Stimulated activated CD8-positive, alpha-beta memory T cell treated with anti-CD3 and anti-CD28 coated beads, Interleukin-7, amount 100 ng/mL, for 24 hours (primary cell): ENCODE measurements at places on chromosomes 5 and 9.

DNA sequence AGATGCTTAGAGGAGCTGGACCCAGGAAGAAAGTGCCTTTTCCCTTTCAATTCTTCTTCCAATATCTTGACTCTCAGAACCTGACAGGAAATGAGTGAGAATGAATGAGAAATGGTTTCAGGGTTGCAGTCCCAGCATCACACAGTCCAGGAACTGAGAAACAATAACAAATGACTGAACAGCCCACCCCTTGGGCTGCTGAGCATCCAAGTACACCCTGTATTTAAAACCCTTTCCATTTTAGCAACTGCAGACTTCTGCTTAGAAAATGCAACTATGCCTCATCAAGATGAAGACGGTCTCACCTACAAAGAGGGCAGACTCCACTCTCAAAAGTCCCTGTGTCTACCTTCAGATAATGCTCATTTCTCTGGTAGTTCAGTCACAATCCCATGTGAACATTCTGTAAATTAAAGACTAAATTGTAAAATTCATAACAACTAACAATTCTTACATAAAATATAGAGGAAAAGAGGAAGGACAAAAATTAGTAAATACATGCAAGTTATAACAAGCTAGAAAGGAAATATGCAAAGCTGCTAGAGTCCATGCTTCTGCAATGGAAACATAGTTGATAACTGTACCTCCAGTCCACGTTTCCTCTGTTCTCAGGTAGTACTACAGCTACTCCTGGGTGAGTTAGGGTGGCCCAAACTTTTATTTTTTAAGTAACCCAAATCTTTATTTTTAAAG is 316.5 kb downstream of the ICE1 start:
- no peak for DNase-seq

- DNase-seq: no peak
These were observed 36.3 kb downstream of the GAPVD1 start for GRCh38 chr9:125297917-125298316.

DNA sequence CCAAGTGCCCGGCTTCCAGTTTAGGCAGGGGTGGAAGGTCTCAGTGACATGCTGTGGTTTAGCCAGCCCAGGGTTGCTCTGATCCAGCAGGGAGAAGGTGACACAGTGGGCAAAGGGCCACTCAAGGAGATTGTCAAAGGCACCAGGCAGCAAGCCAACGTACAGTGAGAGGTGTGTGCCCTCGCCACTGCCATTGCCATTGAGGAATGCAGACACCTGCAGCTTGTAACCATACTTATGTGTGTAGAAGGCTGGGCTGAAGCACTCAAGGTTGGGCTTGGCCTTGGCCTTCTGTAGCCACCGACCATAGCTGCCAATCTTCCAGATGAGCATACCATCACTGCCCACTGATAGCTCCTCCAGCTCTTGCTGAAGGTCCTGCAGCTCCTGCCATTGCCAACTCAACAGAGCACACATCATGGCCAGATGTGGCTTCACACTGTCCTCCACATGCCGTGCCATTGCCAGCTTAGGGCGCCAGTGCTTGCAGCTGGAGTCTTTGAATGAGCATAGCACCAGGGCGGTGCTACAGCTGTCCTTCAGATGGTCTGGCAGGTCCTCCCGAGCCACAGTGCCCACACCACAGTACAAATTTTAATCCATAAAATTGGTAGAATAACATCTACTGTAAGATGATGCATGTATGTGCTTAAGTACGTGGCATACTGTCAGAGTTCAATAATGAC is 59.7 kb upstream of the HMHB1 start:
- DNase-seq: no peak

DNA sequence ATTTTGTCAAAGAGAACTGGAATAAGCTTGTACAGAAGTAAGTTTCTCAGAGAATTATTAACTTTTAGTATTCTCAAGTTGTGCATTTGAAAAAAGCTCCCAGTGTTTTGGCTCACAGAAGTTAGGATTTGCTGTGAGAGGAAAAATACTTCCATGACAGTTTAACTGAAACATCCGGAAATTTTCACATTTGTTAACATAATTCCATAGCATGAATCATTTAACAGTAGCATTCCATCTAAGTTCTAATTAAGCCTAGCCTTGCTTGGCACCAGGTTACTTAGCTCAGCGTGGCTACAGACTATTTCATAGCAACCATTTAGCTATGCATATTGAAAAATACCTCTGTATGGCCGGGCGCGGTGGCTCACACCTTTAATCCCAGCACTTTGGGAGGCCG is 90.8 kb downstream of the LNPEP start:
- DNase-seq: no peak

- no peak for DNase-seq
These were observed 470.6 kb upstream of the MPDZ start for GRCh38 chr9:13750061-13750460.

DNA sequence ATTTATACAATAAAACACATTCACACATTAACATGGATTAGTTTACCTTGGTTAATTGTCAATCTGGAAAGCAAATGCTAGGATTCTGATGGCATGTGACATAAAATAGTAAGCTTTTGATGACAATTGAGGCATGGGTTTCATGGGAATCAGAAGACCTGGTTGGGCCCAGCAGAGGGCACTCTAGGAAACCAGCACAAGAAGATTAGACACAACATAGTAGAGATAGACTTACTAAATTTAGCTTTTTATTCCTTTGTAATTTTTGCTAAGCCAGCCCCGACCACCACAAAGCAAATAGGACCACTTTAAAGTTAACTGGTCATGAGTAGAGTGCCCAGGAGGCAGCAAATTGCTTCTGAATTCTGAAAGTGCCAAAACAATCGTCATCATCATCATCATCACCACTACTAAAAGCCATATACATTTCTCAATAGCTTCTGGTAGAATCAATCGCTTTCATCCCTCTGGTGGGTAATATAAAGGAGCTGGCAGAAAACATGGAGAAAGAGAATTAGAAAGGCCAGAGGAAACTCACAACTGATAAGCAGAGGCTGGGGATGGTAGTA is 163.2 kb downstream of the ARRDC3 start:
- DNase-seq: peak; percentile 7

DNA sequence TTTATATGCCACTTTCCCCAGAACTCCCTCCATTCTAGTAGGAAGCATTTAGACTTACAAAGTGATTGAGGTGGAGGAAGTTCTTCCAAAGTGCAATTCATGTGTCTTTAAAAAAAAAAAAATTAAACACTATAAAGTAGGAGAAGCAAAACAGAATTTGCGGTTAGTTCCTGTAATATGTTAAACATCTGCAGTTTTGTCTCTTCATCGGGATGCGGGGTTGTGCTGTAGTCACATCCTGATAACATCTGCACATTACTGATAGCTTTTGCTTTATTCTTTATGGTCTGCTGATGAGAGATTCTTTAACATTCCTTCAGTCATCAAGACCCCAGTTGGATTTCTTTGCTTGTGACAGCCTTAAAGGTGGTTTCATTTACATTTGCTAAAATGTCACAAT is 694.3 kb downstream of the NR2F1-AS1 start:
- DNase-seq: no peak

DNA sequence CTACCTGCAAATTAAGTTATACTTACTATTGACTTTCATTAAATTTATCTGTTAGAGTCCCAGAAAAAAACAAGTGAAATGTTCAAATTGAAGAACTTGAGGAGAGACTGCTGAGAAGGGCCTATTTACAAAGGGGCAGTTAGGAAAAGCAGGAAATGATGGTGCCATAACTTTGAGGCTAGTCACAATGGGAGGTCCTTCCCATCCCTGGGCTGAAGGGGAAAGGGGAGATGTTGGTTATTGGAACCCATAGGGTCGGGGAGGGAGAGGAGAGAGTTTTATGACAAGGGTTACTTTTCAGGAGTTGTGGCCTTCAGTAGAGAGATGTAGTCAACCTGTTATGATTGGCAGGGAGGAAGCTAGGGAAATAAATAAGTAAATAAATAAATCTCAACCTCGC is 169.1 kb downstream of the DMRT2 start:
- no peak for DNase-seq

GRCh38 chr9:130959809-130960334 is 20.8 kb upstream of the FIBCD1 start:
- DNase-seq: no peak

DNA sequence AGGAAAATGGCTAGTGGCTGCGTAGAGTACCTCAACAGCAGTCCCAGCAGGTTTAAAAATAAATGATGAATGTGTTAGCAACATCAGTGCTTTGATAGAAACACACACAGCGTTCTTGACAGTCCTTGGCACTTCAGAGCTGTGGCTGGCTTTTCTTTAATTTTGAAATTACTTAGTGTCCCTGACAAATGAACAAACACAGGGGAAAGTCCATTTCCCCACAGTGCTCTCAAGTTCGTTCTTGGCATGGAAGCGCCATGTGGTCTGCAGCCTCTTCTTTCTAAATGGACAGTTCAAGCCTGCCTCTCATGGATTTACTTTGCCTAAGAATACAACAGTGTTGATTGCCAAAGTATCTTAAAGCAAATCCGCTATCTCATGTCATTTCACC is 102.2 kb downstream of the ADAMTS12 start:
- DNase-seq: no peak

DNA sequence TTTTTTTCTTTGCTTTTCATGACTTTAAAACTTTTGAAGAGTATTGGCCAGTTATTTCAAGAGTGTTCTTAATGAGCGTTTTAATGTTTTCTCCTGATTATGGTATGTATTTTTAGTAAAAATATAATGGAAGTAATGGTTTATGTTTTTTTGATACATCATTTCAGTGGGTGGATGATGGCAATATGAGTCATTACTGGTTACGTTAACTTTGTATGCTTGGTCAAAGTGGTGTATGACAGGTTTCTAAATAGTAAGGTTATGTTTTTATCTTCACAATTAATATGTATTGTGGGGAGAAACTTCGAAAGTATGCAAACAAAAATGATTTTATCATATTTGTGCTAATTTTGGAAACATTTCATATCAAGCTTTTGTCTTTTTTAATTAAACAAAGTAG is 176.7 kb upstream of the PRDM9 start:
- no peak for DNase-seq

GRCh38 chr5:139383275-139383992 is at the start of gene SLC23A1:
TSS of gene SLC23A1 (minus strand) at chr5:139383297. CDS start at chr5:139383253, 44 bp downstream.
- no peak for DNase-seq

DNA sequence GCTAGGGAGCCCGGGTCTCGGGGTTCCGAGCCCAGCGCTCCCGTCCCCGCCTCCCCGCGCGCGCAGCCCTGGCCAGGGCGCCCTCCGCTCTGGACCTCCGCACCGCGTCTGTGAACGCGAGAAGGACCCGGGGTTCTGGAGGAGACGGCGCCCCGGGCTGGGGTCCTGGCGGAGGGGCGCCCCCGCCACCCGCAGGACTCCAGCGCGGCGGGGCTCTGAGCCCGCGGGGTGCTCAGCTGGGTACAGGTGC is 431 bp downstream of the TMOD1 start:
- DNase-seq: no peak

DNA sequence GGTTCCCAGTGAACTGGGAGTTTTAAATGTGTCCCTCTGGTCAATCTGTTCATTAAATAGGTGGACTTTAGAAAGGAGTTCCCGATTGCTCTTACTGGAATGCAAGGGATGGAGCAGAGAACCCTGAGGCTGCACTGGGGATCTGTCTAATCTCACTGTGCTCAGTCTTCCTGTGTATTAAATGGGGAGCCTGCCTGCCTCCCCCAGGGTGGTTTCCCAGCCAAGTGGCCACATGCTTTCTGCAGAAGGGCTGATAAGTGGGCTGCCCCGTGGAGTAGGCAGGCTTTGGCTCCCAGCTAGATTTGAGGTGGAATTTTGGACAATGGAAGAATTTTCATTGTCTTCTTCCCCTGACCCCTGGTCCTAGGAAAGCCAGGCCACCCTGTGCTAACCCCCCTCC is 14.0 kb upstream of the PHYHD1 start:
- DNase-seq: no peak

- no peak for DNase-seq
These were observed 31.4 kb downstream of the FXN start for GRCh38 chr9:69066955-69067354.

DNA sequence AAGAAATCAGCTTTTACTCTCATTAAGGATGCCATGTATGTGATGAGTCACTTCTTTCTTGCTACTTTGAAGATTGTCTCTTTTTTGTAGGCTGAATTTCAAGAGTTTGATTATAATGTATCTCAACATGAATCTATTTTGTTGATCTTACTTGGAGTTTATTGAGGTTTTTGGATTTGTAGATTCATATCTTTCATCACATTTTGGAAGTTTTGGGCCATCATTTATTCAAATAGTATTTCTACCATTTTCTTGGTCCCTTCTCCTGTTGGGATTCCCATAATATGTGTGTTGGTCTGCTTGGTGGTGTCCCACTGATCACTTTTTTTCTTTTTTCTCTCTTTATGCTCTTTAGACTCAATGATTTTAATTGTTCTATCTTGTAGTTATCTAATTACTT is 116.3 kb downstream of the CNTLN start:
- no peak for DNase-seq

DNA sequence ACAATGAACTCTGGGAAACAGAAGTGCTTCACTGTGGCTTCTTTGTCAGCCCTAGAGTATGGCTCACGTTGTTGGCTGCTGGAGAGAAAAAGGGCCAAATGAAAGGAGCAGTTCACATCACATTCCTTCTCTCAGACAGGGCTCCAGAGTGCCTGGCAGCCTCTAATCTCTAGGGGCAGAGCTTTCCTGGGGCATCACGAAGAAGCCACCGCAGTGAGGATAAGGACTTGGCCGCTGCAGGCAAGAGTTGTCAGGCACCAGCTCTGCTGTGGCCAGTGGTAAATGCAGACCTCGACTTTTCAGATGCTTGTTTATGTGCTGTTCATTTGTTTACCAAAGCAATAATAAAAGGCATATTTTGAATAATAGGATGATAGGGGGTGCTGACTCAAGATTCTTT is 227.2 kb downstream of the ICE1 start:
- no peak for DNase-seq

DNA sequence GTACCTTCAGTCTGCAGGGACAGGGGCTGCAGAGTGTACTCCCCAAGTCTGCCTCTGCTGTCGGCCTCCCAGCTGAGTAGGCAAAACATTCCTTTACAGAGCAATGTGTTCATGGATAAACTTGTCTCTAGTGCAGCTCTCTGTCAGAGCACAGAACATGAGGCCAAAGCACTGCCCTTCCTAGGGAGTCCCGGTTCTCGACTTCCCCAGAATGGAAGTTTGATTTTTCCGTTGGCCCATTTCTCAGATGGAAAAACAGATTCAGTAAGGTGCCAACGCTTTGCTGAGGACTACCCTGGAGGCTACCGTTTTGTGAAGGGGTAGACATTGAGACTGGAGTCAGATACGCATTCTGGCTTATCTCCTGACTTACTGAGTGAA is 422 bp upstream of the TRIM32 start:
- no peak for DNase-seq

DNA sequence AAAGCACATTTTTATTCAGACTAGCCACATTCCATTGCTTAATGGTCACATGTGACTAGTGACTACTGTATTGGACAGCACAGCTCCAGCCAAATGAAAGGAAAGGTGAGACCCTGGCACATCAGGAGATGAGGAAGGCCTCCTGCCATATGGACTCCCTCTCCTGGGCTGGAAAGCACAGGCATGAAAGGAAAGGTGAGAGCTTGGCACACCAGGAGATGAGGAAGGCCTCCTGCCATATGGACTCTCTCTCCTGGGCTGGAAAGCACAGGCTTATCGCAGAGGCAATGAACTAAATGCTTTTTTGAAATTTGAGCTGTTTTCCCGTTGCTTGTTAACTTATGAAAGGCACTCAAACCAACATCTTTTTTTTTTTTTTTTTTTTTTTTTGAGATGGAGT is 144.8 kb upstream of the SLC12A2 start:
- DNase-seq: no peak

GRCh38 chr5:109718216-109718615 is 28.5 kb downstream of the MAN2A1 start:
- DNase-seq: no peak

- DNase-seq: no peak
These were observed 51.5 kb upstream of the NKD2 start for GRCh38 chr5:956941-957747.
